Astrocyte of the spinal cord (primary cell): ENCODE measurements at places on chromosomes 12 and 14.

GRCh38 chr12:78189656-78190055 lies 359.0 kb downstream of the NAV3 start:
- no peak for DNase-seq

DNA sequence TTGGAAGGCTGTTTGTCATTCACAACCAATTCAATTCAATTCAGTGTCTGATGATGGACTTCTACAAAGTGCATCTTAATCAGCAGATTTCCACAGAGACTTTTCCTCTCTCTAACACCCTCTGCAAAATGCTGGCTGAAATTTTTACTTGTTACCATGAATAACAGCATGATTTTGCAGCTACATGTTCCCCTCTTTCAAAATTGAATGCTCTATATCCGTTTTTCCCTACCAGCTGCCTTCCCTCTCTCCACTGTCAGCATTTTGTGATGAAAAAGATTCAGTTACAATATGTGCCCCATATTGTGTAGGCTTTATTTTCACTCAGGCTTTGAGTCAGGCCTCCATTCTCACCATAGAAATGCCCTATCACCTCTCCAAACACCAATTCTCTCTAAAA lies 334.6 kb downstream of the SYT1 start:
- no peak for DNase-seq

- DNase-seq = no peak
Observed at GRCh38 chr12:116838365-116838764, 42.9 kb downstream of the HRK start.

DNA sequence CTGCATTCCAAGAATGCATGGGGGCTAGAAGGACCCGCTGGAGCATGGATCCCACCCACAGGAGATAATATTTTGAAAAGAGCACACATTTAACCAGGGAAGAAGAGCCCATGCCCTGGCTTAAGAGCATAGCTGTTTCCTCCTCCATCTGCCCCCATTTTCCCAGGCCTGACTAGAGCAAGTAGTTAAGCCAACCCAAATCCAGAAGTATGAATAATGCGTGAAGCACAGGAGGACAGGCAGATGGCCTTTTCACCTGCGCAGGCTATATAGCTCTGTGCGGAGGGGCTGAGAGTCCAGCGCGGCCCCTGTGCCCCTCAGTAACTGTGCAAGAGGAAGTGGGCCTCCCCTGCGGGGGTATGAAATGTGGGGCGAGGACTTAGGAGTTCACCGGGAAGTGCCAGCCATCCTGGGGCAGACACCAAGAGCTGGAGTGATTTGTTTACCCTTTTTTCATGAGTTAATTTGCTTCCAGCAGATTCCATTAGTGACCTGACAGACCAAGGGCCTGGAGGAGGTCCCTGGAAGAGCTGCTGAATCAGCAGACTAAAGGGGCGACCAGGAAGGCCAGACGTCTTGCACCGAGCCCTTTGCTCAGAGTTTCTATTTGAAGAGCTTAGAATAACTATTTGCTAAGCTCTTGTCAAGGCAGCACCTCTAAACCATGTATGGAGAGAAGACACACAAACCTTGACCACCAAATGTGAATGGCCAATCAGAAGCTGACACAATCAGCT lies 37.2 kb downstream of the DPF3 start:
- no peak for DNase-seq

DNA sequence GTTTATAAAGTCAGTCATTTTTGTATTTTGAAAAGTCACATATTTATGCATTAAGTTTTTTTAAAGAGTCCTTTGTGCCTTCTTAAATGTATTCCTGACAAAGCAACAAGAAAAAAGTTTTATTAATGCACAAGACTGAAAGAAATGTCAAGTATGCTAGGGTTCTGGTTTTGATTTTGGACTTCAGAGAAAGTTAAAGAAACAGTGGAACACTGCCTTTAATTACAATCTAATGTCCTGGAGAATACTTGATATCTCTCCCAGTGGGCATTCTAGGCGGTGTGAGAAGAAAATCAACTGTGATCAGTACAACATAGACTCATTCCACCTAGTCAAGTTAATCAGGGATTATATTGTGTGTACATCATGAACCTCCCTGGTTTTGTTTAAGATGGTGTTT lies 49.9 kb downstream of the PRICKLE1 start:
- DNase-seq = no peak

DNA sequence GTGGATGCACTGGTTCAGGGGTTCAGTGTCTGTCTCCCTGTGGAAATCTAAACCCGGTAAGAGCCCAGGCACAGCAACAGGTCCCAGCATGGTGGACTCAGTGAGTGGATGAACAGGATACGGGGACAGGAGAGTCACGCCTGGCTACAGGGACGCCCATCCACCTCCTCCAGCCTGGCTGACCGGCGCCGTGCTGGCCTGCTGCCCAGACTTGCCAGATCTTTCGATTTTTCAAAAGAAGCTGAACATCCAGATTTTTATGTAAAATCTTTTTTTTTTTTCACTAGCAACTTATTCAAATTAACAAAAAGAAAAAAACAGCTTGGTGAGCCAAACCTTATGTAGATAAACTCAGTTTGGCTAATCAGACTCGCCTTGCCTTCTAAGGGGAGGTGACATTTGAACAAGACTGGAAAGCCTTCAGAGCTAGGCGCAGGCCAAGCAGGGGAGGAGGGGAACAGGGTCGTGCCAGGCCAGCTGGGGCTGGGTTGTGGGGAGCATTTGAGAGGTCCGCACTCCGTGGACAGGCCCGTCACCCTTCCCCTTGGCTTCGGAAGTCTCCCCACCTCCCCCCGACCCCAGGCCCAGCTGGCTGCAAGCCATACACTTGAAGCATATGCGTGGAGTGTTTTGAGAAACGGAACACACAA lies 87.8 kb upstream of the NCOR2 start:
- DNase-seq = peak; percentile 87

GRCh38 chr14:68243450-68244010 lies 424.0 kb downstream of the RAD51B start:
- no peak for DNase-seq
